ENCODE measurements at places on chromosomes 5 and 9.

DNA sequence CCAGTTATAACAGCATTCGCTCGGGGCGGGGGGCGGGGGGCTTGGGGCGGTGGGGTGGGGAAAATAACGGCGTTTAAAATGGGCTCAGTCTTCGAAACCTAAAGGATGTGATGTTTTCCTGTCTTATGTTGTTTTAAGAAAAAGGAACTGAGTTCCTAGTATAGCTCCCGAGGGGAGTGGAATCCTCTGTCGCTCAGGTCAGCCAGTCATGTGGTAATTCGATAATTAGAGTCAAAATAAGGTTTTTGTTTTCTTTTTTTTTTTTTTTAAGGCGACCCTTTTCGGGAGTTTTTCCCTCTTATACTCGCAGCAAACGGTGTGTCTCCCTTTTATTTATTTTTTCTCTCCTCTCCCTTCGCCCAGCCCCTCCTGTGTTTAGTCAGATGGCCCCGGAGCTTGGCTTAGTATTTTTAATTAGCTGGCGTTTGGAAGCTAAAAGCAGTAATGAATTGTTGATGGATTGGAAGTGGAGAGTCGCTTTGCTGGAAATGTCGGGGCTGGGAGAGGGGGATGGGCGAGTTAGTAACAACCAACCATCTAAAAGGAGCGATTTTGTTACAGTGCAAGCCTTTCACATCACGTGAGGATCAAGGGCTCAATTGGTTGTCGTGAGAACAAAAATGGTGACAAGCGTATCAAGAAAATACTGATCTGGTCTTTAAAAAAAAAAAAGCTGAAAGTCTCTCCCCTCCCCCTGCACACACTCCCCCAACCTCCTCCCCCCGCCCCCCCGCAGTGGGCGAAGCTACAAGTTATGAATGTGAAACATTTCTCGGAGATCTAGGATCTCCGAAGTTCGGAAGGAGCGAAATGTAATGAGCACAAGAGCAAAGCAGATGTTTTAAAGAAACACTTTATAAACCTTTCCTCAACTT lies 714 bp upstream of the ZNF608 start:
- DNase-seq, result peak; percentile 96

GRCh38 chr5:32280656-32281081 lies 32.1 kb downstream of the MTMR12 start:
- DNase-seq, result no peak

DNA sequence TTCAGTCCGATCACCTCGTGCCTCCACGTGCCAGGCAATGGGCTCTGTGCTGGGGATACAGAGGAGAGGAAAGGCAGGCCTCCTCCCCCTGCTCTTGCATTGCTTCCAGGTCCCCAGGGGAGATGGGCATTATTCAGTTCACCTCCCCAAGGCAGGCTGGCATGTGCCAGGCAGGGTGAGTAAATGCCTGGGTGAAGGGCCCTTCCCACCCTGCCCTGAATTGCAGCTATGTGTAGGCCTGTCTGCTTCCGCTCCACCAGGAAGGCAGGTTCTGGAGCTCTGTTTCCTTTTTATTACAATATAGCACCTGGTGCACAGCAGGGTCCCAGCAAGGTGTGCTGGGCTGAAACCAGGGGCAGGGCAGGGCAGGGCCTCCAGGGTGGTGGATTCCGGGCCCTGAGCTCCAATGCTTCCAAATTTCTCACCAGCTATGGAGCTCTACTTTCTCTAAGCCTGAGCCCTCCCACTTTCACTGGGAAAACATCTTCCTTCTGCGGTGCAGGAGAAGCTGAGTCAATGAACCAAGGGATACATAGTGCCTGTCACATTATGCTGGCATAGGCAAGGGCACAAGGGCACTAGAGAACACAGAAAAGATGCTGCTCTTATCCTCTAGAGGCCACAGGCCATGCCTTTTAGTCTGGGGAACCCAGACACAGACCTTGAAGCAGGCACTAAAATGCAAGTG lies 42.0 kb downstream of the SHB start:
- no peak for DNase-seq

GRCh38 chr5:134142052-134142451 lies 27.6 kb downstream of the TCF7 start:
- no peak for DNase-seq

DNA sequence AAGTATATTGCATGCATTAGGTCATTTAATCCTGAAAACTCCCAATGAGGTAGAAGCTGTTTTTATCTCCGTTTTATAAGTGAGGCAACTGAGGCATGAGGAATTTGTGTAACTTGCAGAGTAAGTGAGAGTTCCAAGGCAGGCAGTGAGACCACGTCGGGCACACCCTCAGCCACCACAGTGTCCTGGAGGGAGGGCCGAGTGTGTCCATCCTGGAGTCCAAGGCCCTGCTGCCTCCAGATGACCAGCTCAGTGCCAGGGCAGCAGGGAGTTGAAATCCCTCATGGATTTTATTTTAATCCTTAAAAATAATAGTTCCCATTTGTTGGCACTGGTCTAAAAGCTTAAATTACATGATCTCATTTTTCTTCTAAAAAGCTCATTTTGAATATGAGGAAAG lies 104.6 kb upstream of the SMIM23 start:
- no peak for DNase-seq

- DNase-seq, result peak; percentile 26
Measured at GRCh38 chr9:34577400-34578240, 11.9 kb downstream of the CNTFR start.

Measured in fibroblast of skin of scalp (primary cell).